Glomerular endothelial cell (primary cell): ENCODE measurements at places on chromosomes 2 and 18.

DNA sequence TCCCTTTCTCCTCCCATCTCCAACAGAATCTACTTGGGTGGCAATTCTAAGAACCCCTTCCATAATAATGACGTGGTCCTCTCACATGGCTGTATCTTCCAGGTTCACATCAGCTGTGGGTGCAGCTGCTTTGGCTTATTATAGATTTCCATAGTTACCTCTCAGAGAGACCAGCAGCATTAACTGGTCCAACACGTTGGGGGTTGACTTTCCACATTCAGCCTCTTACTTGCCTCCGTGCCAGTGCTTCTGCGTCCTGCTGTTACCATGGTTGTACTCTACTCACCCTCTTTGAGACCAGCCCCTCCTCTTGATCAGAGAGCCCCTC is 570.7 kb downstream of the PLCL1 start:
- DNase-seq, result no peak

- no peak for DNase-seq
Measured at GRCh38 chr18:8615397-8616027, 6.3 kb downstream of the RAB12 start.

GRCh38 chr2:206423147-206423546 is 20.2 kb upstream of the ADAM23 start:
- DNase-seq, result no peak

GRCh38 chr2:127074358-127074757 is 32.6 kb downstream of the BIN1 start:
- DNase-seq, result no peak

DNA sequence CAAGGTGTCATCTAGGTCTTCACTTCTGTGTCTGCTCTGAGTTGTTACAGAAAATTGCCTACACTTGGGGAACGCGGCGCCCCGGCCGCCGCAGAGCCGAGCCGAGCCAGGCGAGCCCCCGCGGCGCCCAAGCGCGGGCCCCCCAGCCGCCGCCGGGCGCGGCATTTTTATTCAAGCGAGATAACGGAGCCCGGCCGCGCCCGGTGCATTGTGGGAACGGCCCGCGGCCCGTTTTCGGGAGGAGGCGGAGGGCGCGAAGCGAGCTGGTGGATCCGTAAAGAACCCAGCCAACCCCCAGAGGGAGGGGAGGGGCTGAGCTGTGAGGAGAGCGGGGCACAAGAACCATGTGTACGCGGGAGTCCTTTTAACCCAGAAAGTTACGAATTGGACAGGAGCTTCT is 191.8 kb downstream of the FTCDNL1 start:
- DNase-seq, result no peak

- DNase-seq, result no peak
Measured at GRCh38 chr2:241925821-241926441, 56.4 kb downstream of the RTP5 start.

GRCh38 chr2:47501374-47502200 is 98.6 kb downstream of the MSH2 start:
- DNase-seq, result no peak

GRCh38 chr18:57754577-57755338 is 48.4 kb downstream of the ATP8B1 start:
- no peak for DNase-seq

- no peak for DNase-seq
Measured at GRCh38 chr18:35513181-35513936, 15.6 kb upstream of the INO80C start.

DNA sequence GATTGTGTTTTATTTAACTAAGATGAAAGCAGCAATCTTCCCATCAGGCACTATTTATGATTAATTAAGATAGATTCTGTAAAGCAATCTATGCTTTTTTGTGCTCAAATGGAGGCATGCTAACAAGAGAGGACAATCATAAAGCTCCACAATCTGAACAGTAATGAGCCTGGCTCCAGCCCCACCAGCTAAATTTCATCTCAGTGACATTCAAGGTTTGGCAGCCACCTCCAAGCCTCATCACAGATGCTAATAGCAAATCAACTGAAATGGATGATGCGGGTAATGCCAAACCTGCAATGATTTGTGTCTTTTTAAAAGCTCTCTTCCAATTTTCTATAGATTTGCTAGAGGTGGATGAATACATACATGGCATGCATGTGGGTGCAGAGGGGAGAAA is 456.6 kb downstream of the TDRD15 start:
- no peak for DNase-seq

- DNase-seq, result no peak
Measured at GRCh38 chr2:2530334-2530733, 199.3 kb upstream of the MYT1L start.

DNA sequence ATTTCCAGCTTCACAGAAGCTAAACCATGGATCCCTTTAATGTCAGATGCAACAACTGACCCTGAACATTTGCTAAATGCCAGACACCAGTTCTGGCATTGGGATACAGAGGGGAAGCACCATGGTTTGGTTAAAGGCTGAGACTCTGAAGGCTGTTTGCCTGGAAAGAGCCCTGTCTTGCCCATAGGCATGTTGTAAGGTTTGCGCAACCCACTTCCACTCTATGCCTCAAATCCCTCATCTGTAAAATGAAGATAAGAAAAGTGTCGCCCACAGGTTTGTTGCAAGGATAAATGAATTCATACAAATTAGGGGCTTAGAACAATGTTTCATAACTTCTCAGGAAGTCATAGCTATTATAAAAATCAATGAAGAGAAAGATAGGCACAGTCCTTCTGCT is 380.9 kb upstream of the GYPC start:
- DNase-seq, result no peak

DNA sequence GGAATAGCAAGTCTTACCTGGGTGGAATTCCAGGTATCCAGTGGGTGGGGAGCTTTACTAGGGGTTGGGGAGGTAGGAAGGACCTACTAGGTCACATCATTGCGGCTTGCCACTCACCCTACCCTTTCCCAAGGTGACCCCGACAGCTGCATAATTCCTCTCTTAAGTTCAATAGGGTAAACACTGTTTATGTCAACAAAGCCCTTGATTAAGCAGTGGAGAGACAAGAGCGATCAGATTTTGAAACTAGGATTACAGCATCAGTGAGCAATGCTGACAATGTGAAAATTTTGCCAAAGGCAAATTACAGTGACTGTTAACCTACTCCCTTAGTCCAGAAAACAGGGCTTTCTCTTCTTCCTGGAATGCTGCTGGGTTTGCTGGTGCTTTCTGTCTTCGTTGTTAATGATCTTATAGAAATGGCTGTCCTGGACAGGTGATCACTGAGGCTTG is 14.5 kb downstream of the SLC19A3 start:
- no peak for DNase-seq

DNA sequence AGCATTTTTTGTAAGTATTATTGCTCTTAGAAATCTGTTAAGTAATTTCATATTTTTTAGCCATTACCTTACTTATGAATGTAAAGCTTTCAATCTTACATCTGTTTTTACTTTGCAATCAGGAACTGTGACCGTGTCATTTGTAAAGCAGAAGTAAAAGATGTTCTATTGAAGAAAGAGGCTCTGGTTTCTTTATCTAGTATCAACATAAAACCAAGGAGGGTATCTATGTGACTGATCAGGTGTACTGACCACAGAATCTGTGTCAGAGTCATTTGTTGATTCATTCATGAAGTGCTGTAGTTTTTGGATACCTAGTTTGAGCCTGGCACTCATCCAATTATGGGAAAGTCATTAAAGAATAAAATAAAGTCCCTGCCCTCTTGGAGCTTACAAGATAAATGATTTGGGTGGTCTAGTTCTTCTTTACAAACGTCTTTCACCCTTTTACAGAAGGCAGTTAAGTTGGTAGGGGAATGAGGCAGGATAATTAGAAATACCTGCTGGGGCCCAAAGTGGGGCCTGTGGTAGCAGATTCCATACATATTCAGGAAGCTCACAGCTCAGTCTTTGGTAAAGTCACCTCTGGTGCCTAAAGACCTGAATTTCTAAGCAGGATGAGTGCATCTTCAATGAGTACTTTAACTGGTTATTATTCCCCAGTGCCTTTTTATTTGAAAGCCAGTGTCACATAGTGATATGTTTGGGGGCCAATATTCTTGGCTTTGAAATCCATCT is 260.6 kb upstream of the NT5C1B start:
- DNase-seq, result no peak

DNA sequence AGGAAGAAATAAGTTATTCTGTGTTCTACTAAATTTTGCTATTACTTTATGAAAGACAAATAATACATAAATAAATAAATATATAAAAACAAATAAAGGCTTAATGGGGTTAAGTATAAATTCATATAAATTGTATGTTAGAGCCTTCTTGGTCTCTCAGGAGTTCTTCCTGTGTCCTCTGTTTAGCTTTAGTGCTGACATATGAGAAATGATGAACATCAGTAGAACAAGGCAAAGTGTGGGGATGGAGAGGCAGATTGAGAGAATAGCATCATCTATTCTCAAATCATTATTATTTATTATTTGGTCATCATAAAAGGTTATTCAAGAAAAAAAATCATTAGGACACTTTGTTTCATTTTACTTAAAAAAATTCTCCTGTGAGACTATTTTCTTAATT is 468.1 kb upstream of the CHST9 start:
- no peak for DNase-seq

DNA sequence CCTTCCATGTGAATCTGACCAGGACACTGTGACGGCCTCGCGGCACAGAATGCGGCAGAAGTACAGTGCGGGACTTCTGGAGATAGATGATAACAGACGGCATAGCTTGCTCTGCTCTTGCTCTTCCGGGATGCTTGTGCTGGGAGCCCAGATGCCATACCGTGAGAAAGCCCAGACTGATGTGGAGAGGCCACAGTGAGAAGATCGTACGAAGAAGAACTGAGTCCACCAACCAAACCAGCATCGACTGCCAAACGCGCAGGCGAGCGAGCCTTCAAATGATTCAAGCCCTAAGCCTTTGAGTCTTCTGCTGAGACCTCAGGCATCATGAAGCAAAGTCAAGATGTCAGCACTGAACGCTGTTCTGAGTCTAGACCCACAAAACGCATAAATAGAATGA is 33.7 kb downstream of the DTNB start:
- DNase-seq, result no peak
